T-helper 1 cell (primary cell): ENCODE measurements at places on chromosomes 4 and X.

GRCh38 chr4:98242538-98242937 is 18.6 kb upstream of the RAP1GDS1 start:
- no peak for DNase-seq

- no peak for DNase-seq
Measured at GRCh38 chrX:104621781-104622180, 55.8 kb downstream of the IL1RAPL2 start.

GRCh38 chr4:6568689-6569332 is 6.2 kb upstream of the MAN2B2 start:
- no peak for DNase-seq

DNA sequence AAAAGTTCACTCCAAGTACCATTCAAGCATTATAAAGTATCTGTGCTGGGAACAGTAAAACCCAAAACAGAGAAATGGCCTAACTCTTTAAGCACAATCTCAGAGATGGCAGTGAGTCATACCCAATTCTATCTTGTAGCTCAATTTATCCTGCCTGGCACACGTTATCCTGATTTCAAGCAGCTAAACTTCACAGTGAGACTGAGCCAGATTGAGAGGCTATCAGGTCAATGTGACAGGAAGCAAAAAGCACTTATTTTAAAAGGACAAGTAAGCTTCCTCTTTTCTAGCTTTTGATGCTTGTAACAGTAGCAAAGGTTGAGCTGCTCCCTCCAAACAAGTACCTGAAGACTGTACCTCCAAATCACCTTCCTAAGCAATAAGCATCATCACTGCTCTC is 324.9 kb downstream of the NAF1 start:
- no peak for DNase-seq

GRCh38 chr4:8278421-8279287 is 9.1 kb downstream of the HTRA3 start:
- no peak for DNase-seq

DNA sequence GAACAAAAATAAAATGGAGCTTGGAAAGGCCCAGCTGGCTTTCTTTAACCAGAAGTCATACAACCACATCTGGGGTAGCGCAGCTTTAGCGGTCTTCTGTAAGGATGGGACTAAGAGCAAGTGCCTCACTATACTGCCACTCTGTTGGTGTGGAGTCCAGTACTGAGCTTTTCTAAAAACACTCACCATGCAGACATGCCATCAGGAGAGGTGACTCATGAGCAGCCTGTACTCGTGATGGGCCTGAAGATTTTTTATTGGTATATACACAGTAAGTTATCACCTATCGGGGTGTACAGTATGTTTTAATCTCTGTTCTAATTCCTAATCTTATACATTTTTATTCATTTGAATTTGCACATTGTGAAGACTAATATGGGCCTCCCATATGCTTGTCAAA is 9.6 kb downstream of the PPP3CA start:
- no peak for DNase-seq

- DNase-seq, result peak; percentile 42
Measured at GRCh38 chrX:12978205-12979025, 3.5 kb downstream of the TMSB4X start.

DNA sequence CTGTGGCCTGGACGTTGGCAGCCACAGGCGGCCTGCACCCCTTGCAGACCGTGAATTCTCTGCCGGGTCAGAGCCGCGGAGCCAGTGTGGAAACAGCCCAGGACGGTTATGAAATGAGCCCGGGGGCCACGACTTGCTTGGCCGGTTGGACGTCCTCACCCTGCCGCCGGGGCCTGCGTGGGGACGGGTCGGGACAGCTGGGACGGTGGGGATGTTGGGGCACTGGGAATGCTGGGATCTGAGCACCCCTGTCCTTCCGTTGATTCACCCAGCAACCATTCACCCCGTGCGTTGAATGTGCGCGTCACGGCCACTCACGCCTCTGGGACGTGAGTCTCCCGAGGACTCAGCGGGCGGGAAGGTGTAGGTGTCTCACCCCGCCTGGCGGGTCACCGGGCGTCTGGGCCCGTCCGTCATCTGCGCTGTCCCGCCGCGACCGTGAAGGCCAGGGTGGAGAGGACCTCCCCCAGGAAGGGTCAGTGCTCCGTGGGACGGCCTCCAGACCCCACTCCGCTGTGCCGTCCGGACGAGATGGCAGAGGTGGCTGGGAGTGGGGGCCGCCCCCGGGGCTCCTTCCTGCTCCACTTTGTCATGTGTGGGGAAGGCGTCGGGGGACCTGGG is 4.5 kb upstream of the PLCXD1 start:
- no peak for DNase-seq

GRCh38 chrX:153909024-153909979 is 4.8 kb downstream of the AVPR2 start:
- DNase-seq, result no peak

DNA sequence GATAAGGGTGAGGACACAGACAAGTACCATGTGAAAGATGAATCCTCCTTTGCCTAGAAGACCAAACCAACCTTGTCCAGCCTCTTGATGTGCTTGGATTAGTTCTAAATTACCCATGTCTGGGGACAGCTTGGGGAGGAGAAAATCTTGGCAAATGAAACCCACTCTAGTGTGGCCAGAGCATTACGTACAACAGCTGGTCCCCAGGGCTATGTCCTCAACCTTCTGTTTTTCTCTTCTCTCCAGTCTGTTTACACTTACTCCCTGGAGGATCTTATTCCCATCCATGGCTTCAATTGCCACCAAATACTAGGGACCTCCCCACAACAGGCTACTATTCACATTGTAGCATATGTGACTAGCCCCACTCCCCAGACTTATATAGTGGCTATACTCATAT is 384.5 kb downstream of the OPHN1 start:
- no peak for DNase-seq

DNA sequence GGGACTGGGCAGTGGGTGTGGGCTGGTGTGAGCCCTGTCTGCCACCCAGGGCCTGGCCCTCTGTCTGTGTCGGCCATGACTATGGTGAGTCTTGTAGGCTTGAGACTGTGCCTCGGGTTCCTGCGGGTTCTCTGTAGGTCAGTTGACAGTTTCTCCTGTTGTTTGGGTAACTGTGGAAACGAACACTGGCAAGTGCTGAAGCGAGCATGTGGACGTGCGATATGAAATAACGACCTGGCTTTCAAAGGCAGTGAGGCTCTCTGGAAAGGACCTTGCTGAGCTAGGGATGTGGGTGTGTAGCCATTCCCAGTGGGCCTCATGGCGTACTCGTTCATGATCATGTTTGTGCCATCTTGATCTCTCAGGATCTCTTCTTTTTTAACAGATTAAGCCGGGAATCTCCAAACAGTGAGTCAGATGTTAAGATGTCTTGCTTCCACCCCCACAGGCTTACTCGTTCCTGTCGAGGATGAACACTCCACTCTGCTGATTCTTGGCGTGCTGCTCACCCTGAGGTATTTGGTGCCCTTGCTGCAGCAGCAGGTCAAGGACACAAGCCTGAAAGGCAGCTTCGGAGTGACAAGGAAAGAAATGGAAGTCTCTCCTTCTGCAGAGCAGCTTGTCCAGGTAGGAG is 41.3 kb downstream of the HTT start:
- no peak for DNase-seq

- DNase-seq, result no peak
Measured at GRCh38 chr4:54728368-54728767, 70.6 kb downstream of the KIT start.

DNA sequence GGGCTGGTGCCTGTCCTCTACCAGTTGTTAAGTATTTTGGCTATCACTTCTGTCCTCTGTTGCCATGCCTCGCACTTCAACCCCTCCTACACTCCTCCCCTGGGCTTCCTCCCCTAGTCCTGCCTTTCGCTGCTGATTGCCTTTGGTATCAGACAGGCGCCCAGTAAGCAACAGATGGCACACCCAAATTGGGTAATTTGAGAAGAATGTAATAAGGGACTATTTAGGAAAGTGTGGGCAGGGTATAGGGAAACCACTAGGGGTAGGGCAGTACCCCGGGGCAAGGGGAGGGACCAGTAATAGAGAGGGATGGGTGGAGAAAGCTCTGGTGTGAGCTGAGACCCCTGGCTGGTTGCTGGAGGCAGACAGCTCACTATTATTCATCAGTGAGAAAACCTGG is 172.7 kb upstream of the USP9X start:
- DNase-seq, result no peak

- no peak for DNase-seq
Measured at GRCh38 chr4:10212400-10212799, 95.8 kb upstream of the WDR1 start.

- no peak for DNase-seq
Measured at GRCh38 chr4:123480706-123481418, 84.3 kb downstream of the SPRY1 start.

GRCh38 chrX:116417214-116417613 is 19.2 kb upstream of the SLC6A14 start:
- DNase-seq, result no peak

DNA sequence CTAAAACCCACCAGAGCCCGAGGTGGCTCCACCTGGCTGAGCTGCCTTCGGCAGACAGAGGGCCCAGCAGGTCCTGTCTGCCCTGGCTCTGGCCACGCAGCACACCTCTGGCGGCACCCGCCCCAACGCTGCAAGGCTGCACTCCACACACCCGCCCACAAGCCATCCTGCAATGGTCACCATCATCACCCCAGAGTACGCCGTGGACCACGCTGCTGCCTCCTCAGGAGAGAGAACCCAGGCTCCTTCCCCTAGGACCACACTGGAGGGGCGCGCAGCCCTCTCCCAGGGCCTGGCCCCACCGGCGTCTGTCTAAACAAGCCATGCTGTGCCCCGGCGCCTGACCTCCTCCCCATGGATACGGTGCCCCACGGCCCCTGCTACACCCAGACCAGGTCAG is 39.6 kb upstream of the CPLX1 start:
- DNase-seq, result no peak

DNA sequence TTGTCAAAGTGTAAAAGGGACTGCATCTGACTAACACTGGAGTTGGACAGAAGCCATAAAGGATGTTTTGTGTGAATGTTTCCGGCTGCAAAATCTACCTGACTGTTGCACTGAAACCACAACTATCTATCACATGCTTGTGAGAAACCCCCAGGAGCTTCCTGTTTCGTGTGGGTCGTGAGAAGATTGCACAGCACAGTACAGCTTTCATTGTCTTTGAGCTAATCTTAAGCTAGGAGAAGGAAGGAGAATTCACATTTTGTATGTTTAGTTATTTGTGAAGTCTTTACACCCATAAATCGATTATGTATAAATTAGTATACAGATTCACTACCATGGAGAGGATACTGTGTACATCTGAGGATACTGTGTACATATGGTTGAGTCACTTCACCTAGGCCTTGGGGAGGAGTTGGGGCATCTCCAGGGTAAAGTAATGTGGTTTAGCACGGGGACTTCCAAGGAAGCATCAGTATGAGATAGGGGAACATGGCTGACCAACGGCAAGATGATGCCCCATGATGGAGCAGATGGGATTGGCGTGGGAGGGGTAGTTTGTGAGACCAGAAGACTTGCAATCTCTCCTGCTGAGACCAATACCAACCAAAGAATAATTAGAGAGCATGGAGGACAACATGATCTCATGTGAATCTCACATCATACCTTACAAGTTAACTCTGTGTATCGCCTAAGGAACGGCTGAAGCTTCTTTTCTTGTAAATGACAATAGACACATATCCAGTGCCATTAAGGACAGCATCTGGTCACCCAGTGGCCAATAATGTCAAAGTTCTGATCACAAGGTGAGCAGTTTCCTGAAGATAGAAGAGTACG is 43.1 kb upstream of the FAM9C start:
- peak; percentile 64 for DNase-seq

- no peak for DNase-seq
Measured at GRCh38 chrX:28158019-28158777, 176.9 kb upstream of the DCAF8L1 start.

DNA sequence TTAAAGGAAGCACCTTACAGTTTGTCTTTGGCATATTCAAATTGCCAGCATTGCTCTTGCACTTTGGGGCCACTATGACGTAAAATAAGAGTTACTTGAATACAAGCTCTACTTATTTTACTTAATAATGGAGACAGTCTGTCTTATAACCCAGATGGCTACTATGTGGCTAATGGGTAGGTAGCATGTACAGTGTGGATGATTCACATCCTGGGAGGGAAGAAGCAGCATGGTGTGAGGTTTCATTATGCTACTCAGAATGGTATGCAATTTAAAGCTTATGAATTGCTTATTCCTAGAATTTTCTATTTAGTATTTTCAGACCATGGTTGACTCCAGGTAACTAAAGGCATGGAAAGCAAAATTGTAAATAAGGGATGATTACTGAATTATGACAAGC is 761.8 kb upstream of the ATOH1 start:
- no peak for DNase-seq

DNA sequence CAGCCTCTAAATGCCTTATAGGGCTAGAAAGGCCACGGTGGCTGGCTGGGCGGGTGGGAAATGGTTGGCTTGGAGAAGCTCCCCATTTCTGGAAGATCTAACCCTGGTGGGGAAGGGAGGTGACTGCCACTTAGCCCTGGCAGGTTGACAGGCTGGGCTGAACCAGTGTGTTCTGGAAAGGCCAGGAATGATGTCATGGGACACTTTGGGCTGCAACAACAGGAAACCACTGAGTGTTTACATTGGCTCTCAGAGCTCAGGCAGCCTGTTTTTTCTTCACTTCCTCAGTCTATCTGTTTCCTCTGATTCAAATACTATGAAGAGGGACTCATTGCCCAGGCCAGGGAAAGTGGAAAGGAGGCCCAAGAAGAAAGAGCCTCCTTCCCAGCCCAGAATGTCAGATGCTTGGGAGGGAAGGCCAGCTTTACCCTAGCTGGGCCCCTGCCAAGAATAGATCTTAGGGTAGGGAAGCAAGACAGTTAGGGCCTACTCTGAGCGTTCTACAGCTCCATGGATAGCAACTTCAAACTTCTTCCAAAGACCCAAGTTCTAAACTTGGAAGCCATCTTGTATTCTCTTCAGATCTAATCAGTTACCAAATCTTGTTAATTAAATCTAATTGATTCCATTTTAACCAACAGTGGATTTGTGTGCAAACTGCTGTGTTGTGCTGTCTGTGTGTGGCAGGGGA is 65.8 kb upstream of the MSN start:
- peak; percentile 28 for DNase-seq

DNA sequence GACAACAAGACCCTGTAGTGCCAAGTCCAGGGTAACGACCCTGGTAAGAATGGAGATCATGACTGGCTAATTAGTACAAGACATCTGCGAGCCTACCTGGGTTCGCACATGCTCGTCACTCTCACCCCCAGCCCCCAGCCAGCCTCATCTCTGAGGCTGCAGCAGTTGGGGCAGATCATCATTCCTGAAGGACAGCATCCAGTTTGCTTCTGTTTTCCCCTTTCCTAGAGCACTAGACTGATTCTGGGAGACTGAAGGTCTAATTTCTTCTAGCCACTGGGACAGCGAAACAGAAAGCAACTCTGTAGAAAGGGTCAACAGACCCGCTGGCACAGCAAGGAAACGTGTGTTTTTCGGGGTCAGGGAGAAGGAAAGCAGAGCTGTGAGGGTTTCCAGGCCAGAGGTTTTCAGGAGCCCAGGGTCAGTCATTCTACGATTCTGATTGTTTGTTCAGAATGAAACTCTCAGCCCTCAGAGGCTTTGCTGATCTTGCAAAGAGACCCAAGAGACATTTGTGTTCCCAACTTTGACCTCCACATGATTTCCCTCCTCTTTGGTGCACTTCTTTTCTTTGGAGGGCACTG is 343.1 kb upstream of the NOCT start:
- DNase-seq, result no peak
